ENCODE measurements at places on chromosomes 3 and 15.

DNA sequence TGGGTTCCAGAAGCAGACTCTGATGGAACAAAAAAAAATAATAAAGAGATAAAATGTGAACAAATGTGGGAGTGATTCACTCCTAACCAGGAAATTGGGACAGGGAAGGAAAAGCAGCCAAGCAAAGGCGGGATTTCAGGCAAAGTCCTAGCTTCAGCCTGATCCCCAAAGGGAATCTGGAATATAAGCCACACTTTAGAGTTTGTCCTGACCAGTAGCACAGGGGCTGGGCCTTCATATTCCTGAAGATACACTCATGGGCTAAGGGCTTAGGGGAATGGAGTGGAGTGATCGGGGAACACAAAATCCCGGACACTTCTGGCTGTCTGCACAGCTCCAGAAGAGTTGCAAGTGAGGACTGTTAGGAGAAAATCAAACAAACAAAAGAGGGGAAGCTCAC lies 135.0 kb upstream of the COL8A1 start:
- DNase-seq = no peak

DNA sequence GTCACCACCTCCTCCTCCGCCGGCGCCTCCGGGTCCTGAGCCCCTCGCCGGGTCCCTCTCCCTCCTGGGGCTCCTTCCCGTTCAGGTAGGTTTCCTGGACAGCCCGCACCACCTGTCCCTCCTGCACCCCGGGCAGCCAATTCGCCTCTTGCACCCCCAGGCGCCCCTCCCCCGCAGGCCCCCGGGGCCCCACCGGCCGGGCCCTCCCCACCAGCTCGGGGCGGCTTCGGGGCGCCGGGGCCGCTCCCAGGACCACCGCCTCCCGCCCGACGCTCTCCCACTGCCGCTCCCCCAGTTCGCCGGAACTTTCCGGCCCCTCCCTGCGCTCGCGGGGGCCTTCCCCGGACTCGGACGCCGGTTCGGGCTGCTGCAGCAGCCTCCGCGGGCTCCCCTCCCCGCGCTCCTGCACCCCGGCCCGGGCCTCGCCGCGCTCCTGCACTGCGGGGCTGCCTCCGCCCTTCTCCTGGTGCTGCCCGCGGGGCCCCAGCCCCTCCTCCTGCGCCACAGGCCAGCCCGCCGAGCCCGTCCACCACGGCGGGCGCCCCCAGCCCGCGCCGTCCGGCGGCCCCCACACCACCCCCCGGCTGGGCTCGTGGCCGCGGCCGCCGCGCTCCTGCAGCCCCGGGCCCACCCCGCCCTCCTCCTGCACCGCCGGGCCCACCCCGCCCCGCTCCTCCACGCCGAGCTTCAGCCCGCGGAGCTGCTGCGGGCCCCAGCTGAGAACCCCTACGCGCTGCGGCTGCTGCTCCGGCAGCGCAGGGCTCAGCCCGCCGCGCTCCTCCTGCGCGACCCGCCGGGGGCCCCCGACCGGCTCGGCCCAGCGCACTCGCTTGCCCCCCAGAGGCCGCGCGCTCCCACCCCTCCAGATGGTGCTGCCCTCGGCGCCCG lies 587 bp upstream of the TNK2 start:
- peak; percentile 38 for DNase-seq

DNA sequence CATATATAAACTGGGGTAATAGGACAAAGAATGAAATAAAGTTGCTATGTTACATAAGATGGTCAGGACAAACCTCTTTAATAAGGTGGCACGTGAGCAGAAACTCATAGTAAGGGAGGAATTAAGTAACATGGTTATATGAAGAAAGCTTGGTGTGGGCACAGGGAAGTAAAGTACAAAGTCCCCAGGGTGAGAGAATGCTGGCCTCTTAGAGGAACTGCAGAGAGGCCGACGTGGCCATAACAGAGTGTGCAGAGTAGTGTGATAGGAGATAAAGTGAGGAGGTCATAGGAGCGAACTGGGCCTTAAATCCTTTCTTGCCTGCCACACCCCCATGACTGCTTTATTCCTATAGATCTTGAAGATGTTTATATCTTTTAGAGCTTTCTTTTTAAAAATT lies 17.4 kb upstream of the RBMS3 start:
- DNase-seq = no peak

DNA sequence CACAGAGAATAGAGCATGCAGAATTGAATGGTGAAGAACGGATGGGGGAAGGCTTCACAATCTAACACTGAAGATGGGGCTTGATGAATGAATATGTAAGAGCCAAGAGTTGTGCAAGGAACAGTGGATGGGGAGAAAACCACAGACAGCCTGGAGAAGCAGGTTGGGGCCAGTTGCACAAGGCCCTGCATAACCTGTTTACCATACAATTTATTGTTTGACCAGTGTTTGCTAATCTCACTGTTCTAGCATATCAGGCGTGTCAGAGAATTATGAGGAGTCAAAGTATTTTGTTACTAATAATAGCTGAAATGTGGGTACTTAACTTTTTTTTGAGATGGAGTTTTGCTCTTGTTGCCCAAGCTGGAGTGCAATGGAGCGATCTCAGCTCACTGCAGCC lies 36.4 kb downstream of the LINS1 start:
- no peak for DNase-seq

- no peak for DNase-seq
Measured at GRCh38 chr15:88493844-88494243, 26.3 kb downstream of the MRPS11 start.

GRCh38 chr15:65044724-65045481 lies at the start of gene SLC51B:
Gene SLC51B (plus strand): TSS chr15:65045387. CDS start chr15:65050005, 4,618 bp downstream.
- DNase-seq = no peak

- DNase-seq = no peak
Measured at GRCh38 chr3:81237181-81237580, 524.3 kb downstream of the GBE1 start.

DNA sequence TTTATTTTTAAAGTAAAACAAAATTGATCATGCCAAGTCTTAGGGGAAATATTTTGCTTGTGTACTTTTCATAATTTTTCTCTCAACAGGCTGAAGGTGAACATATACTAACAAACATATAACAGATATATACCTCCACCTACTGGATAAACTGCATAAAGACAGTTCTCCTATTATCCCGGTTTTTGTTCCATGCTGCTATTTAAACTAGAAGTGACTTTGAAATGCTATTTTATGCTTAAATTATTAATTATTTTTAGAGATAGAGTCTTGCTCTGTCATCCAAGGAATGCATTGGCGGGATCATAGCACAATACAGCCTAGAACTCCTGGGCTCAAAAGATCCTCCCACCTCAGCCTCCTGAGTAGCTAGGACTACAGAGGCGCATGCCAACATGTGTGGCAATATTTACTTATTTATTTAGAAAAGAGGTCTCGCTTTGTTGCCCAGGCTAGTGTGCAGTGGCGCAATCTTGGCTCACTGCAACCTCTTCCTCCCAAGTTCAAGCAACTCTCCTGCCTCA lies 49.8 kb downstream of the ST3GAL6 start:
- DNase-seq = no peak

- DNase-seq = no peak
Measured at GRCh38 chr15:50350621-50351020, 4.4 kb downstream of the GABPB1 start.

DNA sequence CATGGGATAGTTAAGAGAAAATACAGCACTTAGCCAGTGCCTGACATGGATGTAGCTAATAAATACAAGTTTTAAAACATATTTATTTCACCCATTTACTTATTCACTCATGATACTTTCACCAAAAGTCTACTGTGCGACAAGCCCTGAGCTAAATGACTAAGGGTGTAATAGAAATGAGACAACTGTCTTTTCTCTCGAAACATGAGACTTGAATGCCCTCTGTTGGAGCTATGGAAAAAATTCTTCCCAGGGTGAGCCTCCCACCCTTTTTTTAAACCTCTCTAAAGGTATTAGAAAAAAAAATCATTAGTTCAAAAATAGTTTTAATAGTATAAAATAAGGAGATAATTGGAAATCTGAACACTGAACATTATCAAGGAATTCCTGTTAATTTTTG lies 24.3 kb upstream of the RPL14 start:
- no peak for DNase-seq

DNA sequence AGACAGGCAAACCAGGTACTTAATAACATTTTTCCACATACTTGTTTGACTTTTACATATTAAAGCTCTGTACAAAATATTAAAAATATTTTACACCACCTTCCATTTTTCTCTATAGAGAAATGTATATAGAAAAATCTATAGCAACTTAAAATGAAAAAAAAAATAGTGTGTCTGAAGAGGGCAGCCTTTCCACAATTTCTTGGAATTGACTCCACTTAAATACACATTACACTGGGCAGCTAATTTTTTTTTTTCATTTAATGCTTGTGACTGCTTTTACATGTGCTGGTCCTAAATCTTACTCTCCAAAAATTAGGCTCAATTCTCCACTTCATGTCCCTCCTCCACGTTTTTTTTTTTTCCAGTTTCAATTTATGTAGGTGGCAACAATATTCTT lies 427.0 kb upstream of the RBMS3 start:
- no peak for DNase-seq

- DNase-seq = peak; percentile 100
Measured at GRCh38 chr15:89575146-89575655, at the start of gene TICRR. Gene TICRR (plus strand): TSS chr15:89575469. CDS start chr15:89575587, 118 bp downstream.

DNA sequence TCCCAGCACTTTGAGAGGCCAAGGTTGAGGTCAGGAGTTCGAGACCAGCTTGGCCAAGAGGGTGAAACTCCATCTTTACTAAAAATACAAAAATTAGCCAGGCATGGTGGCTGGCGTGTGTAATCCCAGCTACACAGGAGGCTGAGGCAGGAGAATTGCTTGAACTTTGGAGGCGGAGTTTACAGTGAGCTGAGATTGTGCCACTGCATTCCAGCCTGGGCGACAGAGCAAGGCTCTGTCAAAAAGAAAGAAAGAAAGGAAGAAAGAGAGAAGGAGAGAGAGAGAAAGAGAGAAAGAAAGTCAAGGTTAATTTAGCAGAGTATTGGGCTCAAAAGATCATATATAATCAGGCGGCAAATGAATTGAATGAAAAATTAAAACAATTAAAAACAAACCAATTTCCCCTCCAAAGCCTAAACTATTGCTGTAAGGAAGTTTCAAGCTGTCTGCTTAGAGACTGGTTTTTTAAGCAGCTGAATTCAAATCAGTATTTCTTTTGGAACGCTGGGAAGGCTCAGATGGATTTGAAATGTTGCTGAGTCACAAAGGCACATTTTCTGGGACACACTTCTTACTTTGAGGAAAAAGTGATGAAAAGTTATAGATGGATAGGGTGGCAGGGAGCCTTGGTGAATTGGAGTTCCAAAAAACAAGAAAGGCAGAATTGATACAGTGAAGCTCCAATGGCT lies 81.3 kb upstream of the BHLHE40 start:
- DNase-seq = no peak
